CD4-positive, alpha-beta T cell treated with Interleukin-6 at 100 ng/mL for 8 hours (primary cell): ENCODE measurements at places on chromosomes 7 and 10.

DNA sequence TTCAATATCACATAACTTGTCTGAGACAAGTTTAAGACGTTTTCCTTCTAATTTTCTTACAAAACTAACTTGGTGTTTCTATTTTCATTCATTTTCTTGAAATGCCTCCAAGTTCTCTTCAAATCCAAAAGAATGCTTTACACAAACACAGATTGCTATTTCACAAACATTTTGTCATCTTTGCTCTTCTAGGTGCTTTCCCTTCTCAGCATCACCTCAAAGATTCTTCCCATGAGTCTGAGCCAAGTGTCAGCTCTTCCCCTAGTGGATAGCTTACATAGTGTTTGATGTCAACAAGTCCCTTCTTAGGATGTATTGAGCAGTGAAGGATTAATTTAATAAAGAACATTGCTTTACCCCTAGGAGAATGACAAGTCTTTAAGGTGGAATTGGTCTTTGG, 38.1 kb upstream of the SEMA3A start:
- DNase-seq = no peak

GRCh38 chr10:3348564-3348963, 176.0 kb upstream of the PITRM1 start:
- DNase-seq = no peak

GRCh38 chr10:5556576-5556975, 31.8 kb downstream of the CALML3 start:
- no peak for DNase-seq

DNA sequence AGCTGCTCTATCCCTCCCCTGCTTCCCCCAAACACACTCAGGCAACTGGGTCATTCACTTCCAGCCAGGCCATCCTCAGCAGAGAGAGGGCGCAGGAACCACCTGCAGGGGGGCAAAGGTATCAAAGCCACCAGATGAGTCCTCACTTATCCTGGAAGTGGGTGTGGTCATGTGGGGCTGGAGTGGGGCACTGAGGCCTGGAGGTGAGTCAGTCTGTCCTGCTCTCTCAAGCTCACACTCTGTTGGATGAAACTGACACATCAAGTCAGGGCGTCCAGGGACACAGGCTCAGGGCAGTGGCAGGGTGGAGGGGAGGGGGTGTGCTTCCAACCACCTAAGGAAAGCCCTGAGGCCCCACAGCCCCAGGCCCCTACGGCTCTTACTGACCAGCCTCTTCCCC, 8.0 kb upstream of the ELFN1 start:
- no peak for DNase-seq

- no peak for DNase-seq
Measured at GRCh38 chr10:129742742-129743550, 221.1 kb downstream of the EBF3 start.

GRCh38 chr7:85997515-85997914, 646.2 kb upstream of the GRM3 start:
- DNase-seq = no peak

GRCh38 chr7:52114509-52114908, 797.9 kb upstream of the COBL start:
- no peak for DNase-seq

DNA sequence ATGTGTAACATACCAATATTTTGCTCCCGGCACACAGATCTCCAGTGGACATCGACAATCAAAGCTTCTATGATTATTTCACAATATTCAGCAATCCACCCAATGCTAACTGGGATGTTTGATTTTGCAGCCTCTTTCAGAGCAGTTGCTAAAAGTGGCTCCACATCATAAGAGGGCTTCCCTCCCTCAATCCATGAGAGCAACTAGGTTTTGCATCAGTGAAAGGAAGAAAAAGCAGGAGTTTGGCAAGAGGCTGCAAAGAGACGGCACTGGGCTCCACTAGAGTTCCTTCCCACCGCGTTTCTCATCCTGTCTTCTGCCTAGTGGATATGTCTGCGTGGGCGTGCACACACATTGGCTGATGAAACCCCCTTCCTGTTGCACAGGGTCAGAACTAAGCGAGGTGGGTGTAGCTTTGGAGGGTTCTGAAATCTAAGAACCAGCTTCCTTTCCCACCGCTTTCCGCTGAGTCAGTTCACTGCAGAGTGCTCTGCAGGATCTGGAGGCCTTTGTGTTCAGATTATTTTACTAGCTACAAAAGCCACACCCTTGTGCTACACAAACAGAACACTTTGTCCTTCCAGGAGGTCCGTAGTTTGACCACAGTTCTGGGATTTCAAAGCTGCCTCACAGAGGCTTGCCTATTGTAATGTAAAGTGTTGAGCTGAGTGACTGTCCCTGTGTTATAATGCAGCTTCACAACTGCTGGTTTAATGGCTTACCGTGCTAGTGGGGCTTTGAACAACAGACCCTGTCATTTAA, 28.1 kb downstream of the ARL4A start:
- DNase-seq = no peak

GRCh38 chr7:117017017-117017451, 63.7 kb downstream of the ST7 start:
- no peak for DNase-seq

GRCh38 chr7:26520483-26520882, 228.8 kb downstream of the SNX10 start:
- no peak for DNase-seq

DNA sequence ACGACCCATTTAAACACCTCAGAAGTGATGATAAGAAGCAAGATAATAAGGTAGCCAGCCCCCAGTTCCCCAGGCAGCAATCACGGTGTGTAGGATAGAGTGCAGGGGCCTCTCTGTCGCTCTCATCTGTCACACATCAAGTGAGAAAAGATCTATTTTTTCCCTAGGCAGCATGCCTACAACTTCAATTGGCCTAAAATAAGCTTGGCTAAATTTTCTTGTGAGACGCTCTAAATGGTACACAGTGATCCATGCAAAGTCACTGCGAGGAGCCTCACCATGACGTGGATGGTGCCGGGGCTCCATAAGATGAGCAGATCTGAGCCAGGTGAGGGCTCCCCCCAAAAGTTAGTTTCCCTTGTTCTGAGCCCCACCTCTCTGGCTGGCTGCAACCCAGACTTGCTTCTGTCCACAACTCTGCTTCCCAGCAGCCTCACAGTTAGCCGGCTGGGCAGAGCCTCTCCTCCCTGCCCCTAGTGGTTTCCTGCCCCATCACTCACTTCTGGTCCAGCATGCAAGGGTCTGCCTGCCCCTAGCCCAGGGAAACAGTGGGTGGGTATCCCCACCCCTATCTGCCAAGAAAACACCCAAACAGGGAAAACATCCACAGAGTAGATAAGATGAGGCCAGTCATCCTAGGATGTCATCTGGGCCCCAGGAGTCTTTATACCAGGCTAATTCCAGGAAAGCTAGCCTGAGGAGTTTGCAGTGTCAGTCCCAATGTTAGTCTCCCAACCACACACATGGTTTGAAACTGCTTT, 342.1 kb downstream of the GRID1 start:
- no peak for DNase-seq
